GDM1 (cell line): ENCODE measurements at places on chromosomes 13 and 19.

- no peak for DNase-seq
These were observed 23.9 kb downstream of the POP4 start for GRCh38 chr19:29629836-29630534.

GRCh38 chr13:98515818-98516465 lies 61.0 kb downstream of the STK24 start:
- DNase-seq: no peak

- no peak for DNase-seq
These were observed 2.8 kb upstream of the LIN7B start for GRCh38 chr19:49111218-49111998.

DNA sequence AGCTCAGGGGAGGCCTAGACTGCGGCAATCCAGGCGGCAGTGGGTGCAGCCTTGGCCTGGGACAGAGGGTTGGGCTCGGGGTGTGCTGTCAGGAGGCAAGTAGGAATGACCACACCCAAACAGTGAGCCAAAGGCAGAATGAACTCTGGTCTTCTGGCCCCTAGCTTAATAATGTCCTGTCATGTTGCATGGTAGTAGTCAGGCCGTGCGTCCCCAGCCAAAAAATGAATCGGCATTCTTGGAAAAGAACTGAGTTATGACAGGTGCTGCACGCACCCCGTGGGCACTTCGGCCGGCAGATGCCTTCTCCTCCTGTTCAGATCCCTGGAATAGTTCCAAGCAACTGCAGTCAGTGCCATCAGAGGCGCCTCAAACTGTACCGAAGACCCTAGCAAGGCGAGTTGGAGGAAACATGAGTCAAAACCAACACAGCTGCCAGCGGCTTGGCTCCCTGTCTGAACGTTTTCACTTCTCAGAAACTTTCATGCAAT lies 55.9 kb downstream of the ATP7B start:
- no peak for DNase-seq

DNA sequence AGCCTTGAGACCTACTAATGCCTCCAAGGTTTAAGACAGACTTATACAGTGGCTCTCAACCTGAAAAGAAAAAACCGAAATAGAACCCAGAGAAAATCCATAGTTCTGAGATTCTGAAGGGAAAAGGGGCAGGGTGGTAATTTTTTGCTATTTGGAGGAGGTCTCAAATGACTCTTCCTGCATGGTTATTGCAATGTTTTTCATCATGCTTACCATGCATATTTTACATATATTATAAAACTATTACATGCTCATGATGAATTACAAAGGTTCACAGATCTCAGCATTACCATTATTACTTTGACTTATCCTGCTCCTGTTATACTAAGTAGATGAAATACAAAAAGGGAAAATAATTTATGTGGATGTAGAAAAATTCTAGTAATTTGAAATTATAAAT lies 47.6 kb downstream of the N4BP2L2 start:
- DNase-seq: no peak

DNA sequence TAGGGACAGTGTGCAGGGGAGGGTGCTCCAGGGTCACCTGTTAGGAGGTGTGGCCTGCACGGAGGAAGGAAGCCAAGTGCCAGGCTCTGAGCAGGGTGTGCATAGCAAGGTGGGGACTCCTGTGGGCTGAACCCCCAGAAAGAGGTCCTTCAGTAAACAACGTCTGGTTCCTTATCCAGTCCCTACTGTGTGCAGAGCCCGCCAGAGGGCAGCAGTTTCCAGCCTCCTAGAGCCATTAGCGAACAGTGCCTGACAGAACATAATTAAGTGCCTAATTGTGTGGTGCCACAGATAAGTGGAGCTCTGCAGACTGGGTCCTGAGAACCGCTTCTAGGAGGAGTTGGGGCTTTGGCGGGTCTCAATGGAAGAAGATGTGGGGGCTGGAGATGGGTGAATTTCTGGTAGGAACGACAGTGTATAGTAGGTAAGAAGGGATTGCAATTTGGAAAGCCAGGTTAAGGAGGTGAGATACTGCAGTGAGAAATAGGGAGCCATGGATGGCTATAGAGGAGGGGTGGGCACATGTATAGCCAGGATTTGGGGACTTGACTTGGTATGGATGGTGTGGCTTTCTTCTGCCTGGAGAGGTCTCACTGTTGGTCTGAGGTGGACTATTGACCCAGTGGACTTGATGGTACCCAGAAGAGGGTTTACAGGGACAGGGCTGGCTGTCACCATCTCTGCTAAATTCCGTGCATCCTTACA lies 323.1 kb downstream of the ZNF536 start:
- no peak for DNase-seq
